ENCODE measurements at places on chromosomes 3 and 15. TPM values are rescaled to one million over a fixed set of nuclear protein-coding genes. Genes with fewer than 3 reads are reported as not detected.

DNA sequence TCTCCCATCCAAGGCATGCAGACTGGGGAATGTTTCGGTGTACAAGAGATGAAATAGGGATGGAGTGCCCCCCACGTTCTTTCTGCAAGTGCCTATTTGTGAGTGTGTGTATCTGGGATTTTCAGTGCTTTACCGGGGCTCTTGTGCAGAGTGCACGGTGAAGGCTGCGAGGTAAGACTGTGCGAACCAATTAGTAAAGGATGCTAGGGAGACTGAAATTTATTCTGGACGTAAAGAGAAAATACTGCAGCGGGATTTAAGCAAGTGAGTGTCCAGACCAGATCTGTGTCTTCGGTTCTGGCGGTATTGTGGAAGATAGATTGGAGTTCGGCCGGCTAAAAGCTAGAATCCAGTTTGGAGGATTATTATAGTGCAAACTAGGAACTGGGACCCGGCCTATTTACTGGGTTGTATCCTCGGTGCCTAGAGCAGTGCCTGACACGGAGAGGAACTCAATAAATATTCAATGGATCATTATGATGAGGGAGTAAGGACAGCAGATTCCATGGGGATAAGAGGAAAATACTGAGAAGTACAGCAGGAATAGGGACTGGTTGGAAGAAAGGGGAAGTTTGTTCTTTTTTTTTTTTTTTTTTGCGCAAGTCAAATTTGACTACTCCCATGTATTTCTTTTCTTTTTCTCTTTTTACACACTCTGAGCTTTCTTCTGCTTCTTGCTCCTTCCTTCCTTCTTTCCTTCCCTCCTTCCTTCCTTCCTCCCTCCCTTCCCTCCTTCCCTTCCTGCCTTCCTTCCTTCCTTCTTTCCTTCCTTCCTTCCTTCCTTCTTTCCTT is 580 bp upstream of the MAGEF1 start:
- no peak for DNase-seq

DNA sequence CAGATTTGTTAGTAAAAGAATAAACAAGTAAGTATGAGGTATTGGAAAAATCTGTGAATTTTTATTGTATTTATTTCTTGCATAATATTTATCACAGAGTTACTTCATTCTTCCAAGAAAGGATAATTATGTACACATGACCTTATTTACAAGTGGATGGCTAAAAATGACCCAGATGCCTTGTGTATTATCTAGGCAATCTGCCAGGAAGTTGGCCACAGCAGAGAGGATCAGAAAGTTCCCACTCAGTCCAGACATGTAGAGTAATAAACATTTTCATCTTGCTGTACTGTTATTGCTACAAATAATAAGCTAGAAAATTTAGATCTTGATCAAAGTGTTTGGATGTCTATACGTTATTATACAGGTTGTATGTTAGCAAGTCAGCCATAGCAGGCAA is 317.1 kb downstream of the EPHA6 start:
- DNase-seq: no peak

DNA sequence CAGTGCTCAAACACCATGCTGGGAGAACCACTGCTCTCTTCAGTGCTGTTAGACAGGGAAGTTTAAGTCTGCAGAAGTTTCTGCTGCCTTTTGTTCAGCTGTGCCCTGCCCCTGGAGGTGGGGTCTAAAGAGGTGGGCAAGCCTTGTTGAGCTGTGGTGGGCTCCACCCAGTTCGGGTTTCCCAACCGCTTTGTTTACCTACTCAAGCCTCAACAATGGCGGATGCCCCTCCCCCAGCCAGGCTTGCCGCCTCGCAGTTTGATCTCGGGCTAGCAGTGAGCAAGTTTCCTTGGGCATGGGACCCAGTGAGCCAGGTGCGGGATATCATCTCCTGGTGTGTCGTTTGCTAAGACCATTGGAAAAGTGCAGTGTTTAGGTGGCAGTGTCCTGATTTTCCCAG is 670.2 kb upstream of the ALCAM start:
- DNase-seq: no peak

GRCh38 chr3:40019376-40019775 is 210.0 kb downstream of the MYRIP start:
- no peak for DNase-seq

DNA sequence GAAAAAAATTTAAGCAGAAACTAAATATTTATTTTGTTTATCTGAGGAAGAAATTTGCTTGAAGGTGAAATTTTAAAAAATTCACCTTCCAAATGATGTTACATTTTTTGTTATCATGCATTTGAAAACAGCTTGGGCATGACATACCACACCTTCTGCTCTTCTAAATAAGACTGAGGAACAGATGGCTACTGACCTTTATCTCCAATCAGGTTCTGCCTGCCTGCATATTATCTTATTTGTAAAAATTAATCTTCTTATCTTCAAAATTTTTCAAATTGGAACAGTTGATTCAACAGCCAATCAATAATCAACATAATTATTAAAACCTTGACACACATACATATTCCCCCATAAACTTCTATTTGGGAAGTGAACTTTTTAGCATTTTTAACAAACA is 641.8 kb upstream of the ZNF385D start:
- no peak for DNase-seq

- DNase-seq: no peak
Observed at GRCh38 chr3:149486726-149487125, 12.2 kb downstream of the TM4SF4 start.

DNA sequence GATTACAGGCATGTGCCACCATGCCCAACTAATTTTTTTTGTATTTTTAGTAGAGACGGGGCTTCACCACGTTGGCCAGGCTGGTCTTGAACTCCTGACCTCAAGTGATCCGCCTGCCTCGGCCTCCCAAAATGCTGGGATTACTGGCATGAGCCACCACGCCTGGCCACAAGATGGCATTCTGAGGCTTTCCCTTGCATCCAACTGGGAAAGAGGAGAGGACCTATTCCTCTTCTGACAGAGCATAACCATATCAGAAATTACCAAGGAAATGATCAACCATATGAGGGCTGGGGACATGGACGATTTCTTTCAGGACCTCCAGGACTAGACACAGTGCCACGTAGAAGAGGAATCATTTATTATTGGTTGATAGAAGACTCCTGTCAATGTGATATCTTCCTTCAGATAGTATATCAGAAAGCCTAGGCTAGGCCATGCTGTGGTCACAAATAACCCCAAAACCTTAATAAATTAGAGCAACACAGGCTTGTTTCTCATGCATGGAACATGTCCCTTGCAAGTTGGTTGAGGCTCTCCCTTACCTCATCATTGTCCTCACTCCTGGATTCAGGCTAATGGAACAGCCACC is 372.3 kb upstream of the IL12A start:
- no peak for DNase-seq

- no peak for DNase-seq
Observed at GRCh38 chr3:191362524-191363090, 32.3 kb upstream of the UTS2B start.

- no peak for DNase-seq
Observed at GRCh38 chr15:45762726-45763125, 127.9 kb downstream of the SQOR start.

DNA sequence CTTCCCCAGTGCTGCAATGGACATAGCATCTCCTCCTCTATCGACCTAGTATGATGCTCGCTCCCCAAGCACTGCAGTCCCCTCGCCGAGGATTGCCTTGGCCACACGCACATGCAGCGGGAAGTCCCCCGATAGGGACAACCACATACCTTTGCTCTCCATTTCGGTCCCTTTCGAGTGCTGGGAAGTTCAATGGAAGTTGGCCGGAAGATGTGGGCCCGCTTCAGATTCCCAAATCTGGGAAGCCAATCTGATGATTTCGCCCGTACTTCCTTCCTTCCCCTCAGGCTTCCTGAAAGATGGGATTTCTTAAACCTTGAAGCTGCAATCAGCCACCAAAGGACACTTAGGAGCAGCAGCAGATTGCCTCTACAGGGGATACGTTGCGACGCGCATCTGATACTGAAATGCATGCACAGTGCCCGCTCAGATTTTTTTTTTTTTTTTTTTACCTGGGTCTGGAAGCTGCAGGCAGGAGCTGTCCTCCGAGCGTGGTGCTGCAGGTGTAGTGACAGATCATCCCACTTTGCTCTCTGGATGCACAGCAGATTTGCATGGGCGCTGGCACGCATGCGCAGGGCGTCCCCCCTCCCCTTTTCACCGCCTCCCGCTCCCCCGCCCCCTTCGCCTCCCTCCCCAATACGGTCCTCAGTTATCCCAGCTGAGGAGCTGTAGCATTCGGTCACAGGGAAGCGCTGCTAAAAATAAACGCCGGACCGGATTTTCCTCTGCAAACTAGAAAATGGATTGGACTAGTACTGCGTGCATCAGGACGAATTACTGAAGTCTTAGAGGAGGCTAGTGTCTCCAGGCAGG is at the start of gene FGF12:
TSS of gene FGF12 (minus strand) at position 510 of the 816 bp plus-strand sequence.
- DNase-seq: no peak

DNA sequence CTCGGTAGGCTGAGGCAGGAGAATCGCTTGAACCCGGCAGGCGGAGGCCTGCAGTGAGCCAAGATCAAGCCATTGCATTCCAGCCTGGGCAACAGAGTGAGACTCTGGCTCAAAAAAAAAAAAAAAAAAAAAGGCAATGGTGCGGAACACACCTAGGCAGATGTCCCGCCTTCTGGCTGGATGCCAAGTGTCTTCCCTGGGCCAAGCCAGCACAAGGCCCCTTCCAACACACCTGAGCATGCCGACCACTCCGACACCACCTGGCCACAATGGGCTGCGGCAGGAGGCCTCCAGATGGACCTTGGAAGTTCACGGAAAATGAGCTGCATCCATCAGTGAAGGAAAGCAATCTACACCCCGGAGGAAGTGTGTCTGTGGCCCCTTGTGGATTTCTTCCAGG is 19.0 kb downstream of the NUP210 start:
- no peak for DNase-seq

GRCh38 chr3:195770081-195770840 is 41.5 kb downstream of the MUC4 start:
- DNase-seq: no peak

RTP3 gene
- not detected for total RNA-seq

DAPK2 gene
- 0.76 TPM for total RNA-seq

TMEM212 gene
- not detected for total RNA-seq

NECTIN3 gene
- total RNA-seq: 2.9 TPM

MAGEF1 gene
- 7.4 TPM for total RNA-seq

Measured in natural killer cell treated with Interleukin-12 subunit alpha and Interleukin-12 subunit beta and Interleukin-15 and Interleukin-18, amount 100 ng/mL, for 72 hours (primary cell).